ENCODE measurements at places on chromosomes 1 and 21.

DNA sequence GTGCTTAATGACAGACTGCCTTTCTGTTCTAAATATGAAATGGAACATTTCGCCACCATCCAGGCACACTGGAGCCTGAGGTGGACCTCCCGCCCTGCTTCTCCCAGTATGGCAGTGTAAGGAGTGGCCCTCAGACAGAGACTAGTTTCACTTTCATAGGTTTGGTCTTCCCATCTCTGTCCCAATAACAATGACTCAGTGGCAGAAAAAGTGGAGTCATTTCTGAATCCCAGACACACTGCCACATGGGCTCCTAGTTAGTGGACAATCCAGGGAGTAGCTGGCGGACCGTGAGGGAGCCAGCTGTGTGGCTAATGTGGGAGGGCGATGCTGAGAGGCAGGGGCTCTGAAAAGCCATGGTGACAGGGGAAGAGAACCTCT lies 95.6 kb upstream of the TSPAN2 start:
- no peak for DNase-seq

DNA sequence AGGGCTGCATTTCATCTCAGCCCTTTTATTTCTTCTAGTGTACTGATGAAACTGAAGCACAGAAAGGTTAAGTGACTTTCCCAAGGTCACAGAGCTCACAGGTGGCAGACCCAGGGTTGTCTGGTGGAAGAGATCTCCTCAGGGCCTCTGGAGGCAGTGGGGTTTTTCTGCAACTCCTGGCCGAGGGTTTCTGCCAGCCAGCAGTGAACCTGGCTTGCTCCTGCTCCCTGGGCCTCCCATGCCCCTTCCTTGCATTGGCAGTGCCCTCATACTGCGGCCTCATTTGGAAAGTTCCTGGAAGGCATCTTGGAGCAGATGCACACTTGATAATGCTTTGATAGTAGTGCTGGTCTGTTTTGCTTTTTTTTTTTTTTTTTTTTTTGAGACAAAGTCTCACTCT lies 7.7 kb downstream of the GALNT2 start:
- DNase-seq = no peak

DNA sequence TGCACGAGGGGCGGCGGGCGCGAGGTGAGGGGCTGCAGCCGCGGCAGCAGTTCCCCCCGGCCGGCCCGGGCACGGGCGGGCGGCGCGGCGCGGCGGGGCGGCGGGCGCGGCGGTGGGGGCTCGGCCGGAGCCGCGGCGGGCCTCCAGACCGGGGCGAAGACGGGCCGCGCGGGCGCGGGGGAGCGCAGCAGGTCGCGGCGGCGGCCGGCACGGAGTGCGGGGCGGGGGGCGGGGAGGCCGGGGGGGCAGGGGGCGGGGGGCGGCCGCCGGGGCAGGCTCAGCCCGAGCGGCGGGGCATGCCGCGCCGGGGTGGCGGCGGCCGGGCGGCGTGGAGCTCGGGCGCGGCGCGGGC lies 311 bp downstream of the IRF2BP2 start:
- DNase-seq = peak; percentile 26

- no peak for DNase-seq
These were observed 87.1 kb downstream of the ABCA4 start for GRCh38 chr1:94033849-94034248.

DNA sequence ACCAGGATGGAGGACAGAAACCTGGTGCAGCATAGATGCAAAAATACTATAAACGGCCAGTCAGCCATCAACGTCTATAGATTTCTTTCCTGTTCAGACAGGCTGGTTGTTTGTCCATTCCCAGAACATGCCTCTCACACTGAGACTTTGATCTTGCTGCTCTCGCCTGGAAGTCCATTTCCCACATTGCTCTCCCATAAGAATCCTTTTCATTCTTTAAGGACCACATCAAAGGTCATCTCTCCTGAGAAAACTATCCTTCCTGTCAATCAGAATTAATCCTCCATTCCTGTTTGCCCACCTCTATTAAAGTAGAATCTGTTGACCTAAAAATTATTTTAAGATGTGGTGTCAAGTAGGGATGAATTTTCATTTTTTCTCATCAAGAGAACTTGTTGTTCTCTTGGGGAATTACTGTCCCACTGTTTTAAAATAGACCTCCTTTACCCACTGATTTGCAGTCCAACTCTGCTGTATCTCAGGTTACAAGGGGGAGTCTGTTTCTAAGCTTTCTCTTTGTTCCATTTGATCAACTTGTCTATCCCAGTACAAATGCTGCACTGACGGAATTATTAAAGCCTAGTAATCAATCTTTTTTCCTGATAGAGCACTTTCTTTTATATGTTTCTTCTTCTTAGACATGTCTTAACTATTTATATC lies 172.7 kb downstream of the PATJ start:
- no peak for DNase-seq

Measured in GM12865 (cell line).